ENCODE measurements at places on chromosomes 12 and 14.

- no peak for DNase-seq
Measured at GRCh38 chr14:90276646-90277367, 20.5 kb downstream of the PSMC1 start.

DNA sequence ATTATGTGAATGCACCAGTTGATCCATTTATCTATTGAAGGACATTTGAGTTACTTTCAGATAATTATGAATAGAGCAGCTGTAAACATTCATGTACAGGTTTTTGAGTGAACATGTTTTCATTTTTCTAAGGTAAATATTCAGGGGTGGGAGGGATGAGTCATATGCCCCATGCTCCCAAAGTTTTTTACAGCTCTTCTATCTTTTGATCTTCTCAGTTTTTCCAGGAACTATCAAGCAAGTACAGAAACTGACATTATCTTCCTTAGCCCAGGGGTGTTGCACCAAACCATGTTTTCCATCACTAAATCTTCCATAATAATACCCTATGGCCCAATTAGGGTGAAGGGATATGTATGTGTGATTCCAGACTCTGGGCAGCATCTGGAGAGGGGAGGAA, 384.5 kb downstream of the EMP1 start:
- no peak for DNase-seq

GRCh38 chr12:120254809-120255208, 10.7 kb downstream of the PXN start:
- no peak for DNase-seq

DNA sequence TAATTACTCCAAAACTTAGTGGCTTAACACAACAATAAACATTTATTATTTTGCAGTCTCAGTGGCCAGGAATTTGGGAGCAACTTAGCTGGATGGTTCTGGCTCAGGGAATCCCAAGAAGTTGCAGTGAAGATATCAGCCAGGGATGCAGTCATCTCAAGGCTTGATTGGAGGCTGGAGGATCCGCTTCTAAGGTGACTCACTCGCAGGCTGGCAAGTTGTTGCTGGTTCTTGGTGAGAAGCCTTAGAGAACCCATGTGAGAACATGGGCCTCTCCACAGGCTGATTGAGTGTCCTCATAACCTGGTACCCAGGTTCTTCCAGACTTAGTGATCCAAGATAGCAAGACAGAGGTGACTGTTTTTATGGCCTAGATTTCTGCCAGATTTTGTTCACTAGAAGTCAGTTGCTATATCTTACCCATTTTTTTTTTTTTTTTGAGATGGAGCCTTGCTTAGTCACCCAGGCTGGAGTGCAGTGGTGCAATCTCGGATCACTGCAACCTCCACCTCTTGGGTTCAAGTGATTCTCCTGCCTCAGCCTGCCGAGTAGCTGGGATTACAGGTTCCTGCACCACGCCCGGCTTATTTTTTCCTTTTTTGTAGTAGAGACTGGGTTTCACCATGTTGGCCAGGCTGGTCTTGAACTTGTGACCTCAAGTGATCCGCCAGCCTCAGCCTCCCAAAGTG, 32.5 kb downstream of the BRMS1L start:
- no peak for DNase-seq

GRCh38 chr12:19994968-19995367, 373.4 kb upstream of the PDE3A start:
- no peak for DNase-seq

DNA sequence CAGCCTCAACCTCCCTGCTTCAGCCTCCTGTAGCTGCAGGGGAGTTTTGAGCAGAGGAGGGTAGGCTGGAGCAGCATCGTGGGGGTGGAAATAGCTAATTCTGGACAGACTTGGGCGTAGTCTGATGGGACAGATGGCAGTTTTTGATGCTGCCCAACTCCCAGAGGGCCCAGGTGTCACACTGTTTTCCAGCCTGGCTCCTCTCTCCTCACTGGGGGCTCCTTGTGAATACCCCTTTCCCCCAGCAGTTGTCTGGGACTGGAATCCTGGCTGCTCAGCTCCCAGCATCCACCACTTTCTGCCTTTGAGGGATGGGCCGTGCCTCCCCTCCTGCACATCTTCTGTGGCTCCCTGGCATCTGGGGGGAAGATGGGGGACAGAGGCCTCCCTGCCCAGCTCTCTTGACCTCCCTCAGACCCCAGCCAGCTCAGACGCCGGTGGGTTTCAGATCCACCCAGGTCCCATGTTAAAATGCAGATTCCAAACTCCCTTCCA, 34.0 kb downstream of the SH2B3 start:
- DNase-seq = no peak

GRCh38 chr12:32024884-32025592, 65.8 kb downstream of the RESF1 start:
- no peak for DNase-seq

- DNase-seq = peak; percentile 95
Measured at GRCh38 chr12:120361506-120362208, 7.3 kb downstream of the MSI1 start.

DNA sequence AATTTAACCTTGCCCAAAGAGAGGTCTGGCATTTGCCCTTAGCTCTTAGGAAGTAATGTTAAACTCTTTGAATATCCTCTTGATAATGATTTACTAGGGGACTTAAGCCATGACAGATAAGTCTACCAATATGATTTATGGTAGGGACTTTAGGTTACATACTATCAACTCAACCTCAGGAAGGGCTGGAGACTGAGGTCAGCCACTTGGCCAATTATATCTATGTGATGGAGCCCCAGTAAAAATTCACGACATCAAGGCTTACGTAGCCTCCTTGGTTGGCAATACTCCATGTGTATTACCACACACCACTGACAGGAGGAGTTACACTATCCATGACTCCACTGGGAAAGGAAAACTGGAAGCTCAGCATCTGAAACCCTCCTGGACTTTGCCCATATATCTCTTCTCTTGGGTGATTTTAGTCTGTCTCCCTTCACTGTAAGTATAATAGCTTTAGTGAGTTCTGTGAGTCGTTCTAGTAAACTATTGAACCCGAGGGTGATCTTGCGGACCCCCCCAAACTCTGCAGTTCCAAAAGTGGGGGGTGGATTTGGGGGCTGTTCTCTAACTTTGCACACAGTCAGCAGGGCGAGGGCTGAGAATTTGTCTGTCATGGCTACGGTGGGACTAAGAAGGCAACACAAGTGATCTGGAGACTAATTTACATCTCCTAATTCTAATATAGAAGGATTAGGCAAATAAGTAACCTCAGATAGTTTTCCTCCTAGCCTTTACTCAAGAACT, 62.3 kb downstream of the R3HDM2 start:
- DNase-seq = no peak

GRCh38 chr12:119147847-119148448, 30.8 kb upstream of the HSPB8 start:
- no peak for DNase-seq

GRCh38 chr12:92070864-92071445, 74.7 kb downstream of the BTG1 start:
- DNase-seq = no peak

- DNase-seq = no peak
Measured at GRCh38 chr12:4701395-4702190, 18.6 kb upstream of the GALNT8 start.

GRCh38 chr12:102643879-102644575, 163.7 kb upstream of the IGF1 start:
- DNase-seq = no peak

DNA sequence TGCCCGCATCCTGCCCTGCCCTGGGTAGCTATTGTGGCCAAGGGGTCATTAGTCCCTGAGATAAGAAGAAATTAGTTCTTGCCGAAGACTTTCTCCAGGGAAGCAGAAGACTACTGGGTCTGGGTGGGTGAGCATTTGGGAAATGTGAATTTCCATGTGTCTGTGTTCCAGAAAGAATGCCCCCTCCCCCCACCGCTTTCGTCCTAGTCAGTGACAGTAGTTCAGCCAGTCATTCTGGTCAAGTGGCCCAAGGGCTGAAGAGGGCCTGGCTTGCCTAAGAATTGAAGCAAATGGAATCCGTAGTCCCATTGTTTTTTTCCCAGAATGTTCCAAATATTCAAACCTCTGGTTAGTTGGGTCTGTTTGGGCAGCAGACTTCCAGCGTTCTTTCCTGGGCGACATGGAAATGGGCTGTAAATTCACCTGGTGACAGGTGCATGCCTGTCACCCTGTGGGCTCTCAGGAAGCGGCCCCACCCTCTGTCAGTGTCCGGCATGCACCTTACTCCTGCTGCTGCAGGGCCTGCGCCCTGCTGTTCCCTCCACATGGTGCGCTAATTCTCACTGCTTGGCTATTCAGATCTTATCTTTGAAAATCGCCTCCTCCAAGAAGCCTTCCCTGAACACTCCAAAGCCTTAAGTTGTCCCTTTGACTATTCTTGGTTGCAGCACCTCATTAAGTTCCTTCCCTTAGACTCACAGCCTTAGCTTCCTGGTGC, 1.4 kb upstream of the RFLNA start:
- no peak for DNase-seq

GRCh38 chr14:55739967-55740648, 160.1 kb downstream of the KTN1 start:
- no peak for DNase-seq

- DNase-seq = no peak
Measured at GRCh38 chr12:3271639-3272038, 194.5 kb downstream of the TSPAN9 start.

GRCh38 chr14:50233166-50233950, 2.0 kb upstream of the SOS2 start:
- no peak for DNase-seq

DNA sequence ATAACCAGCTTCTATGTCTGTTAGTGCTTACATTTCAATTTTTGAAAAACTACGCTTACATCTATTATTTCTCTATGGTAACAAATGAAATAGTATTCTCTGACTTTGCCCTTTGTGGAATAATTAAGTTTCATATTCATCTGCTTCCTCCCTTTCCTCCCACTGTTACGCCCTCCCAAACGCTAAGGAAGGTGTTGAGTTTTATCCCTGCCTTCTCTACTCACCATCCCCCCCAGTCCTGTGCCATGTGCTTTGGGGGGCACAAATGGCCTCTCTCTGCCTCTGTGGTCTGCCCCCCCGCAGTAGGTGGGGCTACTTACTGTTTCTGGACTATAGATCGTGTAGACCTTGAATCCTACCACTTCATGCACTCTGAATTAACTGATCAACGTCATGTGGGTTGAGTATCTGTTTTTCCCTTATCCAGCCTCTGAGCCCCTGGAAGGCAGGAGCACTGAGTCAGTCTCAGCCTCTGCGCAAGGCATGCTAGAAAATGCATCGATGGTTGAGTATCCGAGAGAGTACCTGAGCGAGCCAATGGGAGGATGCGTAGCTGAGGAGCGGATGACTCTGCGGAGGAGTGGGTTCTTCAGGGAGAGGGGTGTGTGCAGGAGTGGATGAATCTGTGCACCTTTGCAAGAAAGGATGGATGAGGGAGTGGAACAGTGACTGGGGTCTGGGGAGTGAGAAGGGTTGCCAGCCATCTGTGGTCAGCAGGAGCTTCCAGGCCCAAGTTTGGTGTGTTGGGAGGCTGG, 114.5 kb upstream of the RTL1 start:
- no peak for DNase-seq

GRCh38 chr12:91327131-91327530, 144.5 kb upstream of the DCN start:
- DNase-seq = no peak

DNA sequence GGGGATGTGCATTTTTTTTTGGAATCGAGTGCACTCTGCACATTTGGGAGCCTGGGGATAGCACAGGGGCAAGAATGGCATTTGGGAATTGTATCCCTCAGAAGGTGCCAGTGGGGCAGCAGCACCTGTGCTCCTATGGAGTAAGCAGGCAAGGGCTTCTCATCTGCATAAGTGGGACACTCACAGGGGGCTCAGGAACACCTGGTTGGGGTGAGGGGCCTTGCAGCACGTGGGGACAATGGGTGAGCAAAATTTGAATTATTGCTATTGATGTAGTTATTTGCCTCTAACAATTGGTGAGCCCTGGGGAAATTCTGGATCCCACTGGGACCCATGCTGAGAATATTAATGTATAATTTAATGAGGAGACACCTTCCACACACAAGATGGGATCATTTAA, 274.2 kb downstream of the TTC6 start:
- DNase-seq = no peak
